ENCODE measurements at places on chromosomes 5 and 9.

GRCh38 chr9:136597965-136598364, 52.1 kb upstream of the NOTCH1 start:
- DNase-seq, result no peak

DNA sequence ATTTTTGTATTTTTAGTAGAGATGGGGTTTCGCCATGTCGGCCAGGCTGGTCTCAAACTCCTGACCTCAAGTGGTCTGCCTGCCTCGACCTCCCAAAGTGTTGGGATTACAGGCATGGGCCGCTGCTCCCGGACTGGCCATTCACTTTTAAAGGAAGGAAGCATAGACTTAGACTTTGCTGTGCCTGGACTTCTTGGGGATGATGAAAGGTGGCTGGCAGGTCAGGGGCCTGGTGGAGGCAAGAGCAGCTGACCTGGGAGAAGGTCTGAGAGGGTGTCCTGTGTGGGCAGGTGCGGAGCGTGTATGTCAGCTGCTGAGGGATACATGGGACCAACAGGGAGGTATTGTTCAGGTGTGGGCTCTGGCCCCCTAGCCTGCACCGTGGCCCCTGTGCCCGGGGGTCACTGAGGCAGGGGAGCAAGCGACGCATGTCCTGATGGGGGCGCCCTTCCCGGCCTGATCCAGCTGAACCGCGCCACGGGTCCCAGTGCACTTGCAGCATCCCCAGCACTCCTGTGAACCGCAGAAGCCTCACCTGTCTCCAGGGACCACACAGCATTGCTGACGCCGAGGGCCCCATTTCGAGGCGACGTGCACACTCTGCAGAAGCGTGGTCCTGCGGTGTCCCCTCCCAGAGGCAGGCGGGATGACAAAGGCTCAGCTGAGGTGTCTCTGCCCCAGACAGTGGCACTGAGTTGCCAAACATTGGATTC, 23.1 kb downstream of the NDUFS6 start:
- DNase-seq, result no peak

- DNase-seq, result no peak
These were observed 23.3 kb downstream of the SMIM23 start for GRCh38 chr5:171808951-171809350.

- DNase-seq, result no peak
These were observed 70.8 kb downstream of the PTBP3 start for GRCh38 chr9:112262577-112262976.

- no peak for DNase-seq
These were observed 10.0 kb downstream of the LRRC70 start for GRCh38 chr5:62588668-62589067.

GRCh38 chr5:131854134-131854533, 57.3 kb upstream of the FNIP1 start:
- no peak for DNase-seq

- no peak for DNase-seq
These were observed 395 bp downstream of the DRD1 start for GRCh38 chr5:175443514-175444059.

Measured in activated T-cell treated with anti-CD3 and anti-CD28 coated beads for 4 hours (primary cell).